ENCODE measurements at places on chromosomes 5 and 9.

GRCh38 chr5:136780518-136780917, 415.2 kb upstream of the TRPC7 start:
- no peak for DNase-seq

GRCh38 chr5:5609935-5610334, 187.5 kb downstream of the ICE1 start:
- no peak for DNase-seq

- DNase-seq = no peak
These were observed 287.8 kb downstream of the EBF1 start for GRCh38 chr5:158811921-158812320.

- DNase-seq = no peak
These were observed 17.6 kb upstream of the FCHO2 start for GRCh38 chr5:72938206-72938605.

- DNase-seq = no peak
These were observed 130.1 kb downstream of the LRRC70 start for GRCh38 chr5:62708481-62709325.

- peak; percentile 71 for DNase-seq
These were observed 22.1 kb upstream of the STXBP1 start for GRCh38 chr9:127589955-127590370.

DNA sequence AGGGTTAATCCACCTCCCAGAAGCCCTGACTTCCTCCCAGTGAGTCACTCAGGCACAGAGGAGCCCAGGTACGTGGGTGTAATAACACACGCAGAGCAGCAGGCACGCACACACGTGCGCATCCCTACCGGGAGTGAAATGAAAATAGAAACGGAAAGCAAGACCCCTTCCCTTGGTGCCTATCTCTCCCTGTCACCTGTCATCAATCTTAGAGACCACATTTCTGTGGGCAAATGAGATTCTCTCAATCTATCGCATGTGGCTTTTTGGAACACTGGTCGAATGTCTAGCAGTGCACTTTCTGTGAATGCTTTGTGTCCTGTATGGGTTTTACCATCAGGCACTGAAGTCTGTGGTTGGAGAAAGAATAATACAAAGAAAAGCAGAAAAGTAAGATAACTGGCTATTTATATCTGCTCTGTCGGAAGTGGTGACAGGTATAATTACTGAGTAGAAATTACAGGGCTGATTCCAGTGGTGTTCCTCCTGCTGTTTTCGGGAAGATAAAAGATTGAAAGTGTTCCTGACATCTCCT, 137.7 kb upstream of the GRIA1 start:
- DNase-seq = no peak

GRCh38 chr5:168578006-168578405, 1.2 kb downstream of the PANK3 start:
- peak; percentile 48 for DNase-seq

DNA sequence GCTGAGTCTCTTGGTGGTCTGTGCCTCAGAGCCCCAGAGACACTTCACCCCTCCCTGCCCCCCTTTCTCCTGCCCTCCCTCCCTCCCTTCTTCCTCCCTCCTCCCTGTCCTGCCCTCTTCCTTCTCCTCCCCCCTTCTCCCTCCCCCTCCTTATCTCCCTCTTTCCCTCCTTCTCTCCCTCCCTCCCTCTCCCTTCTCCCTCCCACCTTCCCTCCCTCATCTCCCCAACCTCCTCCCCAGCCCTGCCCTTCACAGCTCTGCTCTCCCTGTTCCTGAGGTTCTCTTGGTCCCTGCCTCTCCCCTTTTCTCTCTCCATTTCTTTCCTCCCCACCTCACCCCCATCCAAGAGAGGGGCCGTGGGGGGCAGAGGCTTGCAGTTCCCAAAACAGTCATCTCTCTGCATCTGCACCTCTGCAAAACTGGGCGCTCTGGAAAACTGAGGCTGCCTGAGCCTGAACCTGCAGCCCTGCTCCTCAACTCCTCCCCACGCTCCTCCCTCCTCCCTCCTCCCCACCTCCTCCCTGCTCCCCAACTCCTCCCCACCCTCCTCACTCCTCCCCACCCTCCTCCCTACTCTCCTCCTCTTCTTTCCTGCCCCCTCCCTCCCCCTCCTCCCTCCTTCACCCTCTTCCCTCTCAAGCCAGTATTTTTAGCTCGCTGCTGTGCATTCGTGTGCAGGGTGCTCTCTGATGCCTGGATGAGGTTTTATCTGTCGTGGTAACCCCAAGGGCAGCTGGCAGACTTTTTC, 219.1 kb downstream of the C9orf50 start:
- DNase-seq = peak; percentile 7

GRCh38 chr5:175860531-175861045, 10.8 kb upstream of the CPLX2 start:
- DNase-seq = no peak

DNA sequence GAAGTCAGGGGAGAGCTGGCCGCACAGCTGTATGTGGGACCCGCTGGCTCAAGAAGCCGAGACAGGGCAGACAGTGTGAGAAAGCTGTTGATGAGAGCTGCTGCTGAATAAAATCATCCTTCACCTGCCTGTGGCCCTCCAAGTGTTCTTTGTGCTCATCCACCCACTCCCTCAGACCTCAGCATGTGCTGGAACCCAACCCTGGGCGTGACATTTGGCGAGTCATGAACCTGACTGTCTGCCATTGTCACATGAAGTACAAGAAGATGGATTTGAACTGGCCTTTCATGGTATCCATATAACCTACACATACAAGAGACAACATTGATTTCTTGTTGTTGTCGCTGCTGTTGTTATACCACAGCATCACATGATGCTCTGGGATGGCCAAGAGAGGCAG, 139.7 kb upstream of the PLCXD3 start:
- no peak for DNase-seq

GRCh38 chr9:27659001-27659400, 85.7 kb upstream of the C9orf72 start:
- no peak for DNase-seq

GRCh38 chr5:42595597-42595996, 161.0 kb upstream of the CCDC152 start:
- no peak for DNase-seq

GRCh38 chr5:139494256-139494655, 11.7 kb upstream of the STING1 start:
- DNase-seq = no peak

DNA sequence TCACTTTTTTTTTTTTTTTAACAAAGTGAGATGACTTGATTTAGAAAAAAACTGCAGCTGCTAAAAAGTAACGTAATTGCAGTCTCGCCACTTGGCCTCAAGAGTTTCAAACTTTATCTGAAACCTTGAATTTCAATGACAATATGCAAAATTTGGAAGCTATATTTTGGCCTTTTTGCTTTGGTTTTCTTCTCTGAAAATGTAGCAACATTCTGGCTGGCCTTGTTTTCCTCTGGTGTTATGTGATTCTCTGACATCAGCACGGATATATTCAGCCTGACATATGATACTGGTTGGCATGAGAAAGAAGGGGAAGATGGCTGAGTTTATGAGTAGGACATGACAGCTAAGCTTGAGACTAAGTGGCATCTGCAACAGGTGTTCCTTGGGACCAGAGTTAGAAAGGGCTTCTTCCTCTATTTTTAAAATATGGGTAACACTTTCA, 136.5 kb downstream of the MEF2C start:
- DNase-seq = no peak

GRCh38 chr5:124734574-124735168, 11.8 kb downstream of the ZNF608 start:
- DNase-seq = no peak

DNA sequence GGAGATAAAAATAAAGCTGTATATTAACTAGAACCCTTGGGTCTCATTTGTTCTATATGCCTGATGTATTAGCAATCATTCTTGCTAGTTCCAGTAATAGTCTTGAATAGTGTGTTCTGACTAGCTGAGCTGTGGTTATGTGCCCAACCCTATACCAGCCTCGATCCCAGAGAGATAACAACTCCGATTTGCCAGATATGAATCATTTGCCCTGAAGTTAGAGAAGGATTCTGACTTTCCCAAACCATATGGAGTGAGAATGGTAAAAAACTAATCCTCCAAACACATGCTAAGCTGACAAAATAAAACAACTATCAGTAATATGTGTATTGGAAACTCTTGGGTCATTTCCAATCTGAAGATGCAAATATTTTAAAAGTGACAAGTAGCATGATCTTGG, 64.8 kb downstream of the ALDH1A1 start:
- DNase-seq = no peak

- DNase-seq = no peak
These were observed 5.5 kb upstream of the CEP120 start for GRCh38 chr5:123428521-123429220.

DNA sequence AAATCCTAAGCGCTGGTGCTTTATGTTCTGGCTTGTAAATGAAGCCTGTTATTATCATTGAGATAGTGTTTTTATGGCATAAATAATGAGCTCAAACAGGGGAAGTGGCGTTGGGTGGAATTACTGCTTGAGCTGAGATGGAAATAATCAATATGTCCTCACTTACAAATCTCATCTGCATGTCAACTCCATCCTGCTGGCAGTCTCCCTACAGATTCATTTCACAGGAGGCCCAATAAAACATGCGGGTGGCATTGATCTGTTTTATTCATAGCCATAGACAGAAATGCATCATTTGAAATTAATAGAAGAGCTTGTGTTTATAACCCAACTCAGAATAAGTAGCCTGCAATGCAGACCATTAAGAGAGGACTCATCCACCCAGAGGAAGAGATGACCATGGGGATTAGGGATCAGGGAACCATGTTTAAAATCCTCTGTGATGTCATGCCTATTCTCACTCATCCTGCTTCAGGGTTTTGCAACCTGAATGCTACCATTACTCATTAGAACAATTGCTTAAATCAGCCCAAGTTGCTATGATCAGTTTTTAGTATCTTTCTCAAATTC, 680.4 kb downstream of the TLR4 start:
- DNase-seq = no peak

DNA sequence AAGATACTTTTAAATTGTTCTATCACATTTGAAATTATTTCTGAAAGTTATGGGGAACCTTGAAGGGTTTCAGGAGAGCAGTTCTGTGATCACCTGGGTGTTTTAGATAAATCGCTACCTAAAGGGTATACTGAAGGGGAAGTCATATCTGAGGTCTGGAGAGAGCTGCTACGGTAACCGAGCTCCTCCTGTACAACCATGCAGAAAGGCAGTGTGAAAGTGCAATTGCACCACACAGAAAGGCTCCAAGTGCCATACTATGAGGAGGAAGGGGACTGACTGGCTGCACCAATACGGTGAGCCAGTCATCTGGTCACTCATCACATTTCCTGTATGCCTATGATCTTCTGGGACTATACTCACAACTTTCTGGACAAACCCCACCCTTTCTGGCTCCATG, 241.4 kb upstream of the SLC24A2 start:
- no peak for DNase-seq

GRCh38 chr5:91211997-91212713, 171.0 kb downstream of the ARRDC3 start:
- no peak for DNase-seq

GRCh38 chr9:137075275-137075775, 2.0 kb upstream of the UAP1L1 start:
- DNase-seq = no peak

GRCh38 chr5:125316915-125317535, 570.6 kb upstream of the ZNF608 start:
- DNase-seq = no peak

DNA sequence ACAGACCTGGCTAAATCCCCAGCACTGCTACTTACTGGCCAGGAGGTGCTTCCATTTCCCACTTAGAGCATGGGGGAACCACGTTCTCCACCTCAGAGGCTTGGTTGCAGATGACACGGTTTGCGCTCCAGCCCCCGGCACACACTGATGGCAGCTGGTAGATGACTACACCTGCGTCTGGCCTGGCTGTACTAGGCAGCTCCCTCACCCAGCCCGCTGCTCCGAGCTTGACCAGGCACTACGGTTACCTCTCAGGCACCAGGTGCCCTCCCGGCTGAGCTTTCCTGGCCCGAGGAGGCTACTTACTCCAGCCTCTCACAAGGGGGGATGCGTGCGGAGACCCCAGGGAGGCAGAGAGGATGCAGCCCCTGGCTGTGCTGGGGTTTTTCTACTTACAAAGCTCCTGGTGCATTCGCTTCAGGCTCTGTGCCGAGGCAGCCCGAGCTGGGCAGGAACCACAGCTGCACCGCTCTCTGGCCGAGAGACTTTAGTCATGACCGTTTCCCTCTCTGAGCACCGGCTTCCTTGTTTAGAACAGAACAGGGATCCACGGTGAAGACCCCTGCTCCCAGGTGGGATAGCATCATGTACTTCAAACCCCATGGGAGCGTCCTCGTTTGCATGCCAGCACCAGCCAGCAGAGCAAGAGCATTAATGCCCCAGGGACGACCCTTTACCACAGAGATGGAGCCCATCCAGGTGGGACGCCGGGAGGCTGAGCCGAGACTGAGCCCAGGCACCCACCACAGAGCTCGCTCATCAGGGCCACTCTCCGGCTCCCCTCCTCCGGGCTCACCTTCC, 7.6 kb upstream of the GBGT1 start:
- DNase-seq = no peak

- DNase-seq = no peak
These were observed 9.4 kb downstream of the GLIS3 start for GRCh38 chr9:4290427-4290837.

DNA sequence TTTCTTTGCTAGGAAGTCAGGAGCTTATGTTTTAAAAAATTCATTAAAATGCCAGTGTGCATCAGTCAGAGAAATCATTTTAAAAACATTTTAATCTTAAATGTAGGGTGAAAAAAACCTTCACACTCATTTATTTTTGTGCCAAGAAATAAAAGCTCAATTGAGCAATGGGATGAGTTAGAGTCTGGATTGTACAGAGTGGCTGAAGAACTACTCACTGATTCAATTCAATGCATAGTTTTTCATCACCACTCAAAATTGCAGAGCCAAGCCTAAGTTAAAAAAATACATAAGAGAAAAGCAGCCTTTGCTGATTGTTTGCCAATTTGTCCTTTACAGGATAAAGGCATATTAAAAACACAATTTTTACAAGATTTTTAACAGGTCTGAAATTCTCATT, 168.2 kb upstream of the DMRTA1 start:
- no peak for DNase-seq

GRCh38 chr5:149358294-149358651, 427 bp downstream of the PCYOX1L start:
- peak; percentile 31 for DNase-seq

- no peak for DNase-seq
These were observed 165.3 kb upstream of the GAS1 start for GRCh38 chr9:87112656-87113055.

- DNase-seq = no peak
These were observed 274.7 kb downstream of the ELAVL2 start for GRCh38 chr9:23551311-23551721.

GRCh38 chr5:59275510-59276324, 617.8 kb downstream of the PDE4D start:
- peak; percentile 29 for DNase-seq

DNA sequence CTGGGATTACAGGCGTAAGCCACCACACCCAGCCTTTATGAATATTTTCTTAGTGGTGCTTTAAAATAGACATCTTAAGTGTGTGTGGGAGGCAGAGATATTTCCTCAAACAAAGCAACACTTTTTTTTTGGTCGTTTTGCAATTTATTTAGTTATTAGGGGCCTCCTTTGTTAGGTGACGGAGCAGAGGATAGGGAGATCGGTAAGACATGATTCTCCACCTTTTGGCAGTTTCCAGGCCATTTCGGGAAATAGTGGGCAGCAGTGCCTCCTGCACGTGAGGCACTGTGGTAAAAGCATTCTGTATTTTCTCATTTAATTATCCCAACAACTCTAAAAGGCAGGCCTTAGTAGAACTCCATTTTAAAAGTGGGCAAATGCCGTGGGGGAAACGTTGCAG, 1.9 kb downstream of the OCLN start:
- DNase-seq = no peak

Measured in hematopoietic multipotent progenitor cell treated with erythropoietin and hydrocortisone succinate and interleukin-3 and kit ligand, for 8 days (in vitro differentiated cells).